ENCODE measurements at places on chromosomes 6 and 20.

GRCh38 chr6:111862314-111862713, 10.9 kb downstream of the FYN start:
- DNase-seq: no peak

GRCh38 chr20:46951405-46951804, 56.8 kb downstream of the EYA2 start:
- no peak for DNase-seq

DNA sequence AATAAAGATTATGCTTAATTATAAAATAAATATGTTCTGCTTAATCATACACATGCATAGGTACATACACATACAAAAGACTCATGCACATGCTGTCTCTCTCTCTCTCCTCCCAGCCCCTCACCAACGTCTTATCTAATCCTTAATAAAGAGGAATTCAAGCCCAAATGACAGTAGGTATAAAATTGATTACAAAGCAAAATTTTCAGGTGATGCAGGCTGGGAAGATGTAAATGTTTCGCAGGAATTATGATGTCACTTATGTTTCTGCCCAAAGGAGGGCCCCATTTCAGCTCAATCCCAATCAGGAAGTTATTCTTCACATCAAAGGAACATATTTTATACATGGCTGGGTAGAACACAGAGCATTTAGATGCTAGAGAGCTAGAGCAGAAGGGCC, 284.6 kb upstream of the ID4 start:
- no peak for DNase-seq

DNA sequence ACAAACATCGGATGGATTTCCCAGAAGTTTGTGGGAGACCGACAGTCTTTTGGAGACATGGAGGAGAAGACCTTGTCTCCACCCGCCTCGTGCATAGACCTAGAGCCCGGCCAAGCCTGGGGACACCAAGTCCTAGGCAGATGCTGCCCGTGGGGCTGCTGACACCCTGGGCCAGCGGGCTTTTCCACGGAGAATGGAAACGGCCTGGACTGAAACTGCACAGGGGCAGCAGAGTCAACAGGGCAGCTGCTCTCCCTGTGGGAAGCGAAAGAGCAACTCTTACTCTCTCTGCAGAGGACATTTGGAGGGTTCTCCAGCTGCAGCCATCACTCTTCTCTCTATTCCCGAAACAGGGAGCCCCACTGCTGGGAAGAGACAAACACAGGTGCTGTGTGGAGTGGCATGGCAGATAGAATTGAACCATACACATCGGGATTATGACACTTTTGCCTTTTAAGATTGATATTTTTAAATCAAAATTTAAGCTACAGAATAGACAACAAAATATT, 401.2 kb downstream of the THBS2 start:
- DNase-seq: no peak

DNA sequence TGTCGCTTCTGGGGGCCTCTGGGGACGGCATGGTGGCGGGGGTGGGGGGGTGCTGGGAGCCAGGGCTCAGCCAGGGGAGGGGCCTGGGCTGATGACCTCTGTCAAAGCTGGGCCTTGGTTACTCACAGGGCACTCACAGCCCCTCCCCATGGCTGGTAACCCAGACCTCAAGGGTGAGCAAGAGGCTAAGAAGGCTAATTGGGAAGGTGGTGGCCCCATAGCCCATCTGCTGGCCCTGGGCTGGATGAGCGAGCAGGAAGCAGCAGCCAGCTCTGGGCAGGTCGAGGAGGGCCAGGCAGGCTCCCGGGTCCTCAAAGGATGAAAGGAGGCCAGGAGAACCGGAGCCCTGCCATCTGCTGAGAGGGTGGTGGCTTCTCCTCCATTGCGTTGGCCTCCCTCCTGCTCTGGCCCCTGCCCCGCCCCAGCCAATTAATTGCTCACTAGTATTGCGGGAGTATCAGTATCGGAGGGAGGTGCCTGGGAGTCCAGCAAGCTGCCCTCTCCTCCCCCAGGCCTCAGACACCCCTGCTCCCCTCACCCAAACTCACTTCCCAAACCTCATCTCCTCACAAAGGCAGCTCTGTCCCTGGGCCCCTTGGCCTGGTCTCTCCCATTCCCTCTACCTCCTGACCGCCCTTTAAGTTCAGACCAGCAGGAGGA, 1.0 kb upstream of the CDSN start:
- no peak for DNase-seq

DNA sequence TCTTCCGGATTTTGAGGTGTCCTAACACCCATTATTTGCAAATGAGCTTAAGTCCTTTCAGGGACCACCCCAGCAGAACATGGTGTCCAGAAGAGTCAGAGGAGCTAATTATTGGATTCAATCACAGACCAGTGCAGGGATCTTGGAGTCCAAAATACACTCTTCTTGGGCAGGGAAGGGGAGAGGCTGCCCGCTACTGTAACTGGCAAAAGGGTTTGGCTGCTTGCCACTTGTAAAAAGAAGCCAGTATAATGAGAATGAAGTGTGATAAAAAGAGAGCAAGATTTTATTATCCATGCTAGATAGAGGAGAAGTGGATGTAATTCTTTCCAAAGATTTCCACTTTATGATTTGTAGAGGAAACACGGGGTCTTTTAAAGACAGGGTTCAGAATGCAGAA, 19.3 kb downstream of the SPINT3 start:
- no peak for DNase-seq

- DNase-seq: no peak
Observed at GRCh38 chr20:58342104-58342945, 32.8 kb downstream of the RAB22A start.

DNA sequence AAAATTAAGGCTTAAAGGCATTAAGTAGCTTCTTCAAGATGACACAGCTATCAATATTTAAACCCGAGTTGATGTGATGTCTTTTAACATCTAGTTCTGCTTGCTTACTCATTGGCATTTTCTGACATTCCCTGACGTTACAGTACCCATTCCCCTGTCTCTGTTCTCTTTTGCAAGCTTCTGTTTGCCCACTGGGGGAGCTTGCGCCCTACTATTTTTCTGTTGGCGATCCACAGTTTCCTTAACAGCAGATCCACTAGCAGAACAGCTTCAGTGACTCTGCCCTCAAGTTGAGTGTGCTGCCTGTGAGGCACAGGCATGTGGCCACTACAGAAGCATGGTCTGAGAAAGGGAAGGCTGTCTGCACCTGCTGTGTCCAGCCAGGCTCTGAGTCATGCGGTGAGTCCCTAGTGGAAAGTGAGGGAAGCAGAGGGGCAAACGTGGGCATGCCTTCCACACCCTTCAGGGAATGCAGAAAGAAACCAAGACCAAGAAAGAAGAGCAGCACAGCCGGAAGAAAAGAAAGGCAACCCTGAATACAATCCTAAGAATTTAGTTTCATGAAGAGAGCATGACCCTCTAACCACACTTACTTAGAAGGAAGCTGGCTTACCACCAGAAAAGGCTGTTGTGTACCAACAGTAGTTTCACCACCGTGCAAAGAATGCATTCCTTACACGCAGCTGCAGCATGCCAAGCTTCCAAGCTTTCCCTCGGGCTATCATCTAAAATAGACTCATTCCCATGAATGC, 97.7 kb upstream of the VGLL2 start:
- no peak for DNase-seq

DNA sequence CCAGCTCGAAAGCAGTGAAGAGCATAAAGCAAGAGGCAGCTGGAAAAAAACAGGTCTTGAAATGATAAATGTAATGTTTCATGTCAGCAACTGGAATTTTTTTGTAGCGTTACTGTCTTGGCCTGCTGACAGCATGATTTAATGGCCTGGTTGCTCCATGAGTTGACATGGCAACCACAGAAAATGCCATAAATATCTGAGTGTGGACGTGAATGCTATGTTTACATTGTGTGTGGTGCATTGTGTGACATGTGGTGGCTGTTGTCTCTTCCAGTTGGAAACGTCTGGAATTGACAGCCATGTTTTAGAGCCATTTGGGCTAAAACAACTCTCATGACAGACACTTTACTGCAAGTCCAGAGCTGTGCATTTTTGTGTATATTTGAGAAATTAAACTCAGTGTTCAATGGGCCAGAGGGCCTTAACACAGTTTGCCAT, 170.0 kb downstream of the FOXA2 start:
- DNase-seq: no peak

DNA sequence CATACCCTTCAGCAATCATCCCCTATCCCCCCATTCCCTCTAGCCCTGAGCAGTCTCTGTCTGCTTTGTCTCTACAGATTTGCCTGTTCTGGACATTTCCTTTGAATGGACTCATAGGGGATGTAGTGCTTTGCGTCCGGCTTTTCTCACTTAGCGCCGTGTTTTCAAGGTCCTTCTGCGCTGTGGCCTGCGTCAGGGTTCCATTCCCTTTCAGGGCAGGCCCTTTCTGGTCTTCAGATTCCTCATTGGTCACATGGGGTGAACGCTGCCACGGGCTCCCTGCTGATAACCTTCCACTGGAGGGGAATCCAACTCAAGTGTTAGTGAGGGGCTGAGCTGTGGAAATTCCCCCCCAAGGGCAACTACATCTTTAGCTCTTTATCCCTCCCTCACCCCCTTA, 36.4 kb upstream of the APCDD1L start:
- no peak for DNase-seq

- DNase-seq: no peak
Observed at GRCh38 chr6:153840039-153840850, 198.8 kb upstream of the OPRM1 start.
